ENCODE measurements at places on chromosomes 12 and 14.

DNA sequence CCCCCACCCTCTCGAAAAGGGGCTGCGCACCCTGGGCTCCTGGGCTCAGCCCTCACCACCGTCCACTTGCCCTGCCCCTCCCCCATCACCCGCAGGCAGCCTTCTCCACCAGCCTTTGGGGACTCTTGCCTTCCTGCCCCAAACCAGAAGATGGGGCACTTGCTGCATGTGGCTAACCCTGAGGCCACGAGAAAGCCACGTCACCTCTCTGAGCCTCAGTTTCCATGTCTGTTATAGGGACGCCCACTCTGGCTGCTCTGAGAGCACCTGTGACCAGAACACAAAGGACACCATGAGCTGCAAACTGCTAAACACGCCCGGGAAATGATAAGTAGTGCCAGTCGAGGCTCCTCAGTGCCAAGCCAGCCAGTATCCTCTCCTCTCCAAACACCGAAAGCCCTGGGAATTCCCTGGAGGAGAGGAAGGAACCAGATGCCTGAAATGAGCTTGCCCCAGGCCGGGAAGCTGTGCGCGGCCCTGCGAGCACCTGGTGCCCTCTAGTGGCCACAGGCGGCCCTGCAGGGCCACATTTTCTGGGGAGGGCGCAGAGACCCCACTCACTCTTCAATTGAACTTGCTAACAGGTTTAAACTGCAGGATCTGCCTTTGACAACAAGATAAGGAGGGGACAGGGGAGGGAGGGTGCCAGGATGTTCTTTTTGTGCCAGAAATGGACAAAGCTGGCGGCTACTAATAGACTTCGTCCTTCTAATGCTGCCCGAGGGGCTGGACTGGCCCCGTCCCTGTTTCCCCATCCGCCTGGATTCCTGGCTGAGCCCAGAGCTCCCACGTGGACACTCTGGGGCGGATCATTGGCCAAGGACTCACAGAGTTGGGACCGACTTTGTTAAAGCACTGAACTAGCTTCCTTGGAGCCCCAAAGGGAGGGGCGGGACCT lies 10.2 kb upstream of the SERPINA9 start:
- DNase-seq = no peak

GRCh38 chr12:50985322-50985721 lies 33.0 kb downstream of the HIGD1C start:
- DNase-seq = no peak

DNA sequence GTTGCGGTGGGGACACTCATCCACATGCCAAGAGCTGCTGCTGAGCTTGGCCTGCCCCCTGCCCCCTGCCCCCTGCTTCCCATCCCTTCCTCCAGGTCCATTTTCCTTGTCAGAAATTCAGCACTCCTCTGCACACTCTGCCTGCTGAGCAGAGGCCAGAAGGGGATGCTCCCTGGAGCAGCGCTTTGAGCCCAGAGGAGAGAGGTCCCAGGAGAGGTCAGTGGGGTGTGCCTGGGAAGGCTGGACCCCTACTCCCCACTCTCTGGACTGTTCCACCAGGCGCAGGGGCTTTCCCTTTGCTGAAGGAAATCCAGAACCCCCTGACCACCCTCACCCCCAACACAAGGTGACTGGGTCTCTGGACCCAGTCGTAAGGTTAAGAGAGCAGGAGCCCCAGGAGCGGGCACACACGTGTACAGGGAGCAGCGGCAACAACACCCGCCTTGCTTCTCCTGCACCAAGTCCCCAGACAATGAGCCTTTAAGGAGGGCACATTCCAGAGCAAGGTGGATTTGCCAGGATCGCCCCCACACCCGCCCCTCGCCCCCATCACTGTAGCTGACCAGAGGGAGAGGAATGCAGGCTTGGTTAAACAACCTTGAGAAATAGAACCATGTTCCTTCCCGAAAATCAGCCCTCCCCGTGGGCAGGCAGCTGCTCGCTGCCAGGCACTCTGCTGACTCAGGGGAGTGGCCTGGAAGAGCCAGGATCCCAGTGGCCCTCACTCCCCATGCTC lies 30.7 kb downstream of the ISCA2 start:
- no peak for DNase-seq

DNA sequence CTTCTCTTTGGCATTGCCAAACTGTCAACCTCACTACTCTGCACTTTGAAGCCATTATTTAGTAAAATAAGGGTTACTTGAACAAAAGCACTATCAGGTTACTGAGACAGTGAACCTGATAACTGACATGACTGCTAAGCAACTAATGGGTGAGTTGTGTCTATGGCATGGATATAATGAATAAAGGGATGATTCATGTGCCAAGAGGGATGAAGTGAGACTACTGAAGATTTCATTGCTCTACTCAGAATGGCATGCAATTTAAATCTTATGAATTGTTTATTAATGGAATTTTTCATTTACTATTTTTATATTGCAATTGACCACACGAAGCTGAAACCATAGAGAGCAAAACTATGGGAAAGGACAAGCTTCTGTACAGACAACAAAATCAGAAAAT lies 74.4 kb downstream of the CEP128 start:
- no peak for DNase-seq

GRCh38 chr12:43988838-43989560 lies 153.1 kb downstream of the TMEM117 start:
- DNase-seq = no peak

- no peak for DNase-seq
These were observed 553.6 kb upstream of the ATP2B1 start for GRCh38 chr12:90262251-90262650.

DNA sequence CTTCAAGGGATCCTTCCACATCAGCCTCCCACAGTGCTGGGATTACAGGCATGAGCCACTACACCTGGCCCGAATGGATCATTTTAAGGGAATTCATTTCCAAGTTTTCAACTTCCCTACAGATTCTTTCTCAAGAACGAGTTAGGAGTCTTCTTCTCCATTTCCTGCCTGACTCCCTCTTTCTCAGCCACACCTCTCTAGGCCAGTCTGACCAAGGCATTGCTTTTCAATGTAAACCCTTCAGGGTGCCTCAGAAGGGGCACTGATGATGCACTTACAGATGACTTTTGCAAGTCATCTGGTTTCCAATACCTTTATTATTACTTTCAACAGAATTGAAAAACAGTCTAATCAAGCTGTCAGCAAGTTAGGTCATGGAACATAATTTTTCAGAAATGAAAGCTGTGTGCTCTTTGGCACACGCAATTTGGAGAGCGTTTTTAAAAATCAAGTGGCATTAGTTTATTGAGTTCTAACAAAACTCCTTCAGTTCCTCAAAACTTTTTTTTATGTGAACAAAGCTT lies 47.2 kb downstream of the SVOP start:
- no peak for DNase-seq

GRCh38 chr12:132458441-132458840 lies 31.5 kb upstream of the FBRSL1 start:
- DNase-seq = no peak

DNA sequence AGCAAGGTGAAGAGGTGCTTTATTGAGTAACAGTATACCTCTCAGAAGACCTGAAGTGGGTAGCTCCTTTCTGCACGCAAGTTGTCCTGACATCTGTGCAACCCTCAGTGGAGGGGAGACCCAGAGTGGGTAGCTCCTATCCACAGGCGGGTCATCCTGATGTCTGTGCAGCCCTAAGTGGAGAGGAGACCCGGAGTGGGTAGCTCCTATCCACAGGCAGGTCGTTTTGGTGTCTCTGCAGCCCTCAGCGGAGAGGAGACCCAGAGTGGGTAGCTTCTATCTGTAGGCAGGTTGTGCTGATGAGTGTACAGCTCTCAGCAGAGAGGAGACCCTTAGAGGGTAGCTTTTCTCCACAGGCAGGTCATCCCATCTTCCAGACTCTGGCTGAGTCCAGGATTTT lies 45.1 kb upstream of the PRPF39 start:
- DNase-seq = no peak

- no peak for DNase-seq
These were observed 48.7 kb upstream of the CNTN1 start for GRCh38 chr12:40643506-40643905.

All from CD4-positive, alpha-beta T cell treated with Interleukin-15 for 1 hour (primary cell).